ENCODE measurements at places on chromosomes 1 and 21.

DNA sequence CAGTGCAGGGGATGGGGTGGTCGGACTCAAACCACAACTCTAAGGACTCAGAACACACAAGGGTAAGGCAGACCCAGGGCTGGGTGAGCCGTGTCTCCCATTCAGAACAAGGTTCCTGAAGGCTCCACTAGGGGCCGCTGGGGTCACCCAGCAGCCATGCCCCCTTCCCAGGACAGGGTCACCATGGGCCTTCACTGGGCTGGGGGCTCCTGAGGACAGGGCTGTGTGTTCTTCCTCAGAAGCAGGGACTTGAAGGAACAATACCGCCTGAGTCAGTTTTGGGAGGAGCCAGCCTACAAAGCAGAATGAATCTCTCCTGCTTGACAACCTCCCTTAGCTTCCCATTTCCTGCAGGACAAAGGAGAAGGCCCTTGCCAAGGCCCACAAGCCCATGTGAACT lies 15.4 kb downstream of the RIMS3 start:
- peak; percentile 37 for DNase-seq

GRCh38 chr1:17538428-17539117 lies 925 bp upstream of the ARHGEF10L start:
- no peak for DNase-seq

GRCh38 chr1:68205794-68206358 lies 26.4 kb downstream of the WLS start:
- DNase-seq, result no peak

DNA sequence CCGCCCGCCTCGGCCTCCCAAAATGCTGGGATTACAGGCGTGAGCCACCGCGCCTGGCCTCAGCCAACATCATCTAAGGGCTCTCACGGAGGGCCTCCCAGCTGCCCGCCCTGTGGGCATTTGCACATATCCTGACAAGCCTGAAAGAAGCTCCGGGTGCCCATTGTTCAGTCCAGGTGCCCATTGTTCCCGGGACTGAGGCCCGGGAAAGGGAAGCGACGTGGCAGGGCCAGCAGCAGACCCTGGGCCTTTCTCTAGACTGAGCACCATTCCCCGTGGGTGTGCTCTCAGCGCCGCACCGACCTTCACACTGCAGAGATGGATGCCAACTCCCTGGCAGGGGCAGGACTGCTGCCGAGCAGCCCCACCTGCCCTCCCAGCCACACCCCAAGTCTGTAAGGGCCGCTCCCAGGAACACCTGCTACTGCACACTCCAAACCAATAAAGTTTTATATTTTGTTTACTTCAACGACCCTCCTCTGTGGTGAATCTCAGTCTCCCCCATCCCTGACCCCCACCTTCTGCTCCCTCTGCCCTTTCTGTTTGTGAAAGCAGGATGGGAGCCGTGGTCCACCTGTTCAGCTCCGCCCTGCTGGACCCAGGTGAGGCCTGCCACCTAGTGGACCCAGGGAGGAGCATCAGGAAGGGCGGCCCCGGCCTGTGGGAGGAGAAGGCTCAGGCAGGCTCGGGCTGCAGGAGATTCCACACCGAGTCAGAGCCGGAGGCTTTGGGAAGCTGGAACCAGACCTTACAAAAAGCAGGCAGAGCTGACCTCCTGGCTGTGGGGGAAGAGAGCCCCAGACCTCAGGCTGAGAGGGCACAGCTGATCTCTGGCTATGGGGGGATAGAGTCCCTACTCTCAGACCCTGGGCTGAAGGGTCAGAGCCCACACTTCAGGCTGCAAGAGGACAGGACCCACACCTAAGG lies 1.1 kb upstream of the TMEM82 start:
- DNase-seq, result peak; percentile 78

GRCh38 chr1:26284597-26285347 lies 4.9 kb downstream of the SH3BGRL3 start:
- peak; percentile 99 for DNase-seq

DNA sequence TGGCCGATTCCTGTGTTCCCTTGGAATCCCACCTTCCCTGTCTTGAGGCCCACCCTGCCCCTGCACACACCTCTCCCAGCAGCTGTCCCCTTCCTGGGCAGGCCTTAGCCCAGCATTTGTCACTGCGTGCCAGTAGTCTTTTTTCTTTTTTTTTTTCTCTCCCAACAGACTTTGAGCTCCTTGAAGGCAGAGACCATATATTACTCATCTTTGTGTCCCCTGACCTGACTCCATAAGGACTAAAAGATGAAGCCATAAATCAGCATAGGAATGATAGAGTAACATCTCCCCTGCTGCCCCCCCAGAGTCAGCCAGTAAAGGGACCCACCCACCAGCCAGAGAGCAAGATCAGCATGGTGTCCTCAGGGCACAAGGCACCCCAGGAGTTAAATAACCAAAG lies 27.4 kb downstream of the PIGM start:
- no peak for DNase-seq

DNA sequence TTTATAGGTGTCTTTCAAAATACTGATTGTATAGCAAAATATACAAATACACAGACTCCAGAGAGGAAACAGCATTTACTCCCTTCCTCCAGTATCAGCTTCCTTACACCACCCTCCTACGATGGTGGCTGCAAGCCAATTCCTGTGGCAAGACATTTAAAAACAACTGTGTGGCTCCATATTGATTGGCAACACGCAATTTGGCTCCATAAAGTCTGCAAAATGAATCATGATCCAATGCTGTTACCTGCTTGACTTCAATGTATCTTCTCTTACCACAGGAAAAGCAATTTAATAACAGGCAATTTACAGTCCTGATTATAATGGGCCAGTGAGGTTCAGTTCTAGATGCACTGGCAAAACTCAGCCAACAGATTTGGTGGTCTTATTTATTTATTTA lies 19.7 kb upstream of the ATP6V1G3 start:
- peak; percentile 25 for DNase-seq

DNA sequence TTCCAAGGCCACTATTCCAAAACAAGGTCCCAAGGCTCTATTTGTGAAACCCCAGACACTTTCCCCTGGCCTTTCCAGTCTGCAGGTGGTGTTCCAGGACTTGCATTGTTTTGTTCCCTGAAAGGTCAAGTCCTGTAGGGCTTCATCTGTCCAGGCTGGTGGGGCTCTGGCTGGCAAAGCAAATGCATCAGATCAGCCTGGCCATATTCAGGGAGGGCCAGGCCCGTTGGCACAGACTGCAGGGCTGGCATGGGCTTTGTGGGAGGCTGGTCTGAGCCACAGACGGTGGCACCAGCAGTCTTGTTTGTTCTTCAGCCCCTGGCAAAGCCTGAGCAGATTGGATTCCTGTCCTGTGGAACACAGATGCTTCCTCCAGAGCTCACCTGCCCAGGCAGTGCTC lies 93.0 kb downstream of the SPATA46 start:
- DNase-seq, result no peak

GRCh38 chr1:36306210-36306901 lies at the start of gene SH3D21:
TSS of gene SH3D21 (plus strand) at chr1:36306368. CDS start at chr1:36306421, 53 bp downstream.
- DNase-seq, result peak; percentile 66

- DNase-seq, result no peak
These were observed 2.1 kb upstream of the ITLN1 start for GRCh38 chr1:160887071-160887470.

DNA sequence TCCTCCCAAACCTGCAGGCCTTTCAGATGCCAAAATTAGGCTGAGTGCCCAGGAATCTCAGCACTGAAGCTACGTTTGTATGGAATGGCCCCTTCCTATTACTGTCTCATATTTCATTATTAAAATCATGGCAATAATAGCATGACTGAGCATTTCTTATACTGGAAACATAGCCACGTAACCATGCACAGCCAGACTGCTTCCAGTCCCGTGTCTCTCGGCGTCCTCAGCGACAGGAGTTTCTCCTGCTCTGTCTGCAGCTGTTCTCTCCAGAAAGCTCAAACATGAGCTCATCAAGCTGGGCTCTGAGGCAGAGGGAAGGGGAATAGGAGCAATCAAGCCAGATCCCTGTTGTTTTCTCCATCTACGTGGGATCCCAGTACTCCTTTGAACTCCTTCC lies 104.0 kb downstream of the CDC7 start:
- no peak for DNase-seq

Measured in hematopoietic multipotent progenitor cell treated with erythropoietin and hydrocortisone succinate and interleukin-3 and kit ligand, for 6 days (in vitro differentiated cells).